ENCODE measurements at places on chromosomes 6 and 20.

DNA sequence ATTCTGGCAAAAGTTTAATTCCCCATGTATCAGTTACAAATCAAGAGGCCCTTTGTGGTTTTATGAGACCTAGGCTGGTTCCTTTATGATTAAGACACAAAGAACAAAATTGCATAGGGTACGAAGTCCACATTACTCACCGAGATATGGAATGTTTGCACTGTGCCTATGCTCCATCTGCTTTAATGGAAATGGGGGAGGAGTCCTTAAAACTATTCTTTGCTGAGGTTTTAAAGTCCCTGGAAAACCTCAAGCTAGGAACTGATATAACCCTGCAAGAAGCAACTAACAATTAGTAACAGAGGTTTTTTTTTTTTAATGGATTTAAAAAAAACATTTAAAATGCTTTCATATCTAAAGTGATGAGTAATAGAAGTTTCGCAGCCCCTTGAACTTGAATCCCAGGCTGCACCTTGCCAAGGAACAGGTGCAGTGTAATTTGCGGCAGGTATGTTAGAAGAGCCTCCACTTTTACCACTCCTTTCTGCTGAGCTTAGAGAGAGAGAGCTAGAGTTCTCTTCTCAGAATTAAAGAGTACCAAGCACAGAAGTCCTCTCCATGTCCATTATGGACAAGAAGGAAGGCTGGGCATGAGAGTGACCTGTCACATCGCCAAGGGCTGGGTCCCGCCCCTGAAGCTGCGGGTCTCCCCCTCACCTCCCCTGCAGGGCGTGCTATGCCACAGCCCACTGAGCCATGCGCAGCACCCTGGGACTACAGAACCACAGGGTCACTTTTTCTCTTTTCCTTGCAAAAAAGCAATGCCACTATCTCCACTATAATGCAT is 2.3 kb downstream of the SERPINB1 start:
- DNase-seq = peak; percentile 61

DNA sequence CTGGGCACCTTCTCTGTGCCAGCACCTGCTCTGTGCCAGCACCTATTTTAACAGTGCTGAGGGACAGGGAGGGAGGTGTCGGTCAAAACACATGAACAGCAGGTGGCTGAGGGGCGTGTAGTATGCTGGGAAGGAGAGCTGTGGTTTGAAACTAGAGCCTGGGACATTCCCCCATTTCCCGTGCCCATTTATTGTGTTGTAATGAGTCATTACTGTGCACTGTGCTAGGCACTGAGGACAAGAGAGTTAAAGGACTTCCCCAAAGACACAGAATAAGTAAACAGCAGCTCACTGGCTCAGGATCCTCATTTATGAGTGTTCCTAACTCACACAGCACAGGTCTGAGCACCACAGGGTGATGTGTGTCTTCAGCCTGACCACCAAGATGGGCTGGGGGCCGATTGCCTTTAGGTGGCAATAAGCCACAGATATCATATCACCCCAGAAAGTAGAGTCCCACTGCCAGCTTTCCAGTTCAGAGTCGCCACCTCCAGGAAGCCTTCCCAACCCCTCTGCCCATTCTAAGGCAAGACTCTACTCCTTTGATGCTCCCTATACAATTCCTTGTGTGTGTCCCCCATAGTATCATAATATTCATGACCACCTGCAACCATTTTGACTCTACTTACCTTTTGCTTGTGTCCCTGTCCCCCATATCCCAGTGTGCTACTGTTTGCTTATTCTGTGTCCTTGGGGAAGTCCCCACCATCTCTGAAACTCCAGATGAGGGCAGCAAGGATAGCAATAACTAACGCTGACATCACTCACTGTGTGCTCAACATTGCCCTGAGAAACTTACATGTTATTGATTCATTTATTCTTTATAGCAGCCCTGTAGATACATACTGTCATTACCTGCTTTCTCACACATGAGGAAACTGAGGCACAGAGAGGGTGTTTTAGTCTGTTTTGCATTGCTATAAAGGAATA is 87.3 kb downstream of the TOX2 start:
- DNase-seq = no peak

- DNase-seq = no peak
Measured at GRCh38 chr6:39310542-39310941, 3.7 kb downstream of the KCNK17 start.

GRCh38 chr6:82525775-82526495 is 162.3 kb downstream of the TPBG start:
- no peak for DNase-seq

DNA sequence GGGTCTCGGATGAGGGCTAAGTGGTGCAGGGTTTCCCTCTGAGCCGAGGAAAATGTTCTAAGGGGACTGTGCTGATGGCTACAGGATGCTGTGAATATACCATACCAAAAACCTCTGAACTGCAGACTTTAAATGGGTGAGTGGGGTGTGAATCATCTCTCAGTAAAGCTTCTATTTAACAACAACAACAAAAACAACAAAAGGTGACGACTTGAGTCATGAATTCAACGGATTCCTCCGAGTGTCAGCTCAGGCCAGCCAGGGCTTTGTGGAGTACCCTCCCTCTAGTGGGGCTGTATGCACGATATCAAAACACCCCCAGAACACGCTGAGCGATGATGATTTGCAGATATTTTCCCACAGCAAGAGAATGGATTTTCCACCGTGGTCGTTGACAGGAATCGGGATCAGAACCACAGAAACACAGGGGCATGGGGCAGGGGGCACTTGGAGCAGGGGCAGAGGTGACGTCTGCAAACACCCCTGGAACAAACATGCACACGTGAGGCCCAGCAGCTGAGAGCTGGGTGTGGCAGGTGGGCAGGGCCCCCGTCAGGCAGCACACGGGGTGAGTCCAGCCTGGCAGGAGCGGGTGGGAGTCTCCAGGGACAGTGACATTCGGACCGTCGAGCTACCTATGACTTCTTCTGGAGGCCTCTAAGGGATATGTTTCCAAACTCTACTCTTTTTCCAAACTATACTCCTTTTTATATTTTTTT is 38.6 kb downstream of the SLC2A4RG start:
- DNase-seq = peak; percentile 15

GRCh38 chr20:2873747-2874041 is 413 bp downstream of the PTPRA start:
- DNase-seq = peak; percentile 80

GRCh38 chr6:54754406-54754805 is 92.2 kb upstream of the FAM83B start:
- DNase-seq = no peak

- DNase-seq = peak; percentile 51
Measured at GRCh38 chr6:143605906-143606521, 71.8 kb upstream of the PHACTR2 start.
